ENCODE measurements at places on chromosomes 3 and 15.

- DNase-seq, result no peak
Observed at GRCh38 chr3:45939341-45939771, 3.9 kb upstream of the CXCR6 start.

GRCh38 chr15:45149060-45149459 is 19.3 kb downstream of the DUOX1 start:
- no peak for DNase-seq

- DNase-seq, result no peak
Observed at GRCh38 chr3:78659386-78659987, 1108.3 kb downstream of the ROBO1 start.

DNA sequence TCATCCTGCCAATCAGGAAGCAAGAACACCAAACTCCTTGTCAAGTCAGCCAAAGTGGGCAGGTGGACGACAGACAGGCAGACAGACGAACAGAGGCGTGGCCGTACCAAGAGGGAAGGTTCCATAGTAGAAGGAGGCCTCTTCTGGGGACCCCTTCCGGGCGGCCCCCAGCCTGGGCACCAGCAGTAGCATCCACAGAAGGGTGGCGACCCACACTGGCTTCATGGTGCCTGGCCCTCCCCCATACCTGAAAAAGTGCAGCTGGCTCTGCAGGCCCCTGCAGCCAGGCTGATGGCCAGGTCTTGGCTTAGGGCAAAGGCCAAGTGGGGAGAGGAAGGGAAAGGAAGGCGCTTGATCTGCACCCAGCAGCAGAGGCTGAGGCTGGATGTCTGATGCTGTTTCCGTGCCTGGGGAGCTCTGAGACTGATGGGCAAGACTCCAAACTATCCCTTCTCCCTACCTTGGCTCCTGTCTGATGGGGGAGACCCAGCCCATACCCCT is 607 bp downstream of the LCTL start:
- no peak for DNase-seq

DNA sequence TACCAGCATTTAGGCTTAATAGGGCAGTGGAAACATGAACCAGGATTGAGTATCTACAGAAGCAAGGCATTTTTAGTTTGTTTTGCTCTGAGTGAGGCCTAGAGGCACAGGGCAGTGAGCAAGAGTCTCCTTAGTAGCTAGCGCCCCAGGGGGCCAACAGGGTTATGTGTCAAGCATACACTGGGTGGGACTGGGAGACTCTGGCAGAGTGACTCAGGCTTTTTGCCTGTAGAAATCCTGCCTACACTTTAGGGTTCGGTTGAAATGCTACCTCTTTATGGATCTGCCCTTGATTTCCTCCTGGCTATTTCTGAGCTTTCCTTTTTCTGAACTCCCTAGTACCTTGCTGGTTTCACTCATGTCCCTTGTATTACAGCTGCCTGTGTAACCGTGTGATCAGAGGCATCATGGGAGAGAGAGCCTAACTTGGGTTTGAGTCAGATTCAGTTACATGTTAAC is 72.2 kb downstream of the TOP2B start:
- no peak for DNase-seq

DNA sequence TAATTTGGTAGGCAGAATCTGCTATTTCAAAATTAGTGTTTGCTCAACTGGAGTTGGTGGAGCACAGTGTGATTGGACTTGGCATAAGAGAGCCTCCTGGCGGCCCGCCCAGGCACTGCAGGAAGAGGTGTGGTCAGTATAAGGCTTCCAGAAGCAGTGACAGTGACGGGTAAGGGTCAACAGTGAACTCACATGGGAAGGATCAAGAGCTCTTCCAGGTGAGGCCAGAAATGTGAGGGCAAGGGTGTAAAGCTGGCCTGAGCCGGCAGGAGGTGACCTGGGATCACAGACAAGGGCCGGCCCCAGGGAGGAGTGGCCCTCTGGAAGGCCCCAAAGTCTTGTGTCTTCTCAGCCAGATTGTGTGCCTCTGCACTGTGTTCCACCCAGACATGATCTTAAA is 93.2 kb upstream of the RNF7 start:
- DNase-seq, result no peak

- no peak for DNase-seq
Observed at GRCh38 chr3:51398595-51399310, 7.7 kb downstream of the RBM15B start.

DNA sequence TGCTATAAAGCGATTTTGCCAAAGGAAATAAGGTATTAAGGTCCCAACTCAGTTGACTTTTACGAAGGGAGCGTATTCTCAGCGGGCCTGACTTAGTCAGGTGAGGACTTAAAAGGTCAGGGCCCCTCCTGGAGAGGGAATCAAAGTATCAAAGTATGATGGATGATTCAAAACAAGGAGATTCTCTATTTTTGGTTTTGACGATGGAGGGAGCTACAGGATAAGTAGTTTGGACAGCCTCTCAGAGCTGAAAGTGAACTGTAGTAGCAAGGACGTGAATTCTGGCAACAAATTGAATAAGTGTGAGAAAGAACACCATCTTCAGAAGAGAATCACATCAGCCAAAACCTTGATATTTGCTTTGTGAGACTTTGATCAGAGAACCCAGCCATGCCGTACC is 1186.5 kb downstream of the SI start:
- DNase-seq, result no peak

DNA sequence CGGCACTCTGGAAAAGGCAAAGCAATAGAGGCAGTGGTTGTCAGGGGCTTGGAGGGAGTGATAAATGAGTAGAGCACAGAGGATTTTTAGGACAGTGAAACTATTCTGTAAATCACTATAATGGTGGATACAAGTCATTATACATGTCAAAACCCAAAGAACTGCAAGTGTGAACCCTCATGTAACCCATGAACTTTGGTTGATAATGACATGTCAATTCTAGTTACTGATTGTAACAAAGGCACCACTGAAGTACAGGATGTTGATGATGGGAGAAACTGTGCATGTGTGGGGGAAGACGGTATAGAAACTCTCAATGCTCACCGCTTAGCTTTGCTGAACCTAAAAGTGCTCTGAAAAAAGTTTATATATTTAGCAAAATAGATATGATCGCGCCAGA is 36.0 kb downstream of the BTLA start:
- no peak for DNase-seq

DNA sequence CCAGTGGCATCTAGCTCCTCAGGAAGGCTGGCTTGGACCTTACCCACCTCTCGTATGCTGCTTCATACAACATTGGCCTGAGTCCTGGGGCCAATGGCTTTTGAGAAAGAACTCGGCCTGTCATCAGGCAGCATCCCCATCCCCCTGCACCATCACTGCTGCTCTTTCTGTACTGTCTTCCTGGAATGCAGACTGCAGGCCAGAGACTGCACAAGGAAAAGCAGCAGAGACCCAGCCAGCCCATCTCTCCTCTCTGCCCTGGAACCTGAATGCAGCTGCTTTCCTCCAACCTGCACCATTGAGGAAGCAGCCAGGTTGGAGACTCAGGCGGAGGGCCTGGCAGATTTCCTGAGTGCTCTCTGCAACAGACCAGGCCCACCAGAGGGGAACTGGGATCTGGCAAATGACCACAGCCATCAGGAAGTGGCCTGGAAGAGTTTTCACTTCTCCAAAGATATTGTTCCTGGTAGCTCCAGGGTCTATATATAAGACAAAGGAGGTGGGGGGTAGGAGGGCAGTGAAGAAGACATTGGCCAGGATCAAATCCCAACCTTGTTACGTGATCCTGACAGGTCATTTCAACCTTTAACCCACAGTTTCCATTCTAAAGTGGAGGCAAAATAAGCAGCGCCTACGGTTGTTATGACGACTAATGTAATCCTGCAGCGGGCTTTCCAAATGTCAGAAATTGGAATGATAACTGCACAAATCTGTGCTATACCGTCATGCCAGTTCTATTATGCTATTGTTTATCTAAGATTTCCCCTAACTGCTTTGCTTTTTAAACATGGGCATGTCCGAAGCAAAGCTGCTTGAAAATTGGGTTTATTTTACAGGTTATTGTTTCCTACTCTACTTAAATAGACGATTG is 24.4 kb upstream of the RAB7A start:
- no peak for DNase-seq

DNA sequence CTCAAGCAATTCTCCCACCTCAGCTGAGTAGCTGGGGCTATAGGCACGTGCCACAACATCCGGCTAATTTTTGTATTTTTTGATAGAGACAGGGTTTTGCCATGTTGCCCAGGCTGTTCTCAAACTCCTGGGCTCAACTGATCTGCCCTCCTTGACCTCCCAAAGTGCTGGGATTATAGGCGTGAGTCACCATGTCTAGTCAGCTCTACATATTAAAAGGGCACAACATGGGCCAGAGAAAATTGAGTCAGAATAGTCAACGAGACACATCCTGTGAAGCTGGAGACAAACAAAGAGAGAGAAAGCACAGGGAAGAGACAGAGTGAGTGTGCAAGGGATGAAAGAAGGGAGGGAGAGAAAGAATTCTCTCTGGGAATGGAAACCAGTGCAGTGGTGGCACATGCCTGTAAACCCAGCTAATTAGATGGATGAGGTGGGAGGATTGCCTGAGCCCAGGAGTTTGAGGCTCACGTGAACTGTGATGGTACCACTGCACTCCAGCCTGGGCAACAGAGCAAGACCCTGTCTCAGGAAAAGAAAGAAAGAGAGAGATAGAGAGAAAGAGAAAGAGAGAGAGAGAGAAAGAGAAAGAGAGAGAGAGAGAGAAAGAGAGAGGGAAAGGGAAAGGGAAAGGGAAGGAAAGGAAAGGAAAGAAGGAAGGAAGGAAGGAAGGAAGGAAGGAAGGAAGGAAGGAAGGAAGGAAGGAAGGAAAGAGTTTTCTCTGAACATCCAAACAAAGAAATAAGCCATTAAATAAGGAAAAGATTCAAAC is 107.2 kb upstream of the SLC25A36 start:
- no peak for DNase-seq

GRCh38 chr3:110066206-110066605 is 728.9 kb upstream of the DPPA4 start:
- no peak for DNase-seq

GRCh38 chr3:137852391-137852830 is 88.3 kb downstream of the SOX14 start:
- no peak for DNase-seq

DNA sequence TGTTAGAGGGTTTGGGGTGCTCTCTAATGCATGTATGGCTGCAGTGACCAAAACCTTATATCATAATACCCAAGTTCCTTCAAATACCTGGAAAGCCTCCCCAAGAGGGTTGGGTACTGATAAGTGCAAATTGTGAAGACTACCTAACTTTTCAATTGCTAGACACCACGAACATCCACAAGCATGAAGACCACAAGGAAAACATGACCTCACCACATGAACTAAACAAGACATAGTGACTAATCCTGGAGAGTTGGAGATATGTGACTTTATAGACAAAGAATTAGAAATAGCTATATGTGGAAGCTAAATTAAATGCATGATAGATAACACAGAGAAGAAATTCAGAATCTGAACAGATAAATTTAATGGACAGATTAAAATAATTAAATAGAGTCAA is 23.9 kb upstream of the AADACL2 start:
- no peak for DNase-seq

GRCh38 chr3:134846911-134847317 is 51.9 kb downstream of the EPHB1 start:
- no peak for DNase-seq

DNA sequence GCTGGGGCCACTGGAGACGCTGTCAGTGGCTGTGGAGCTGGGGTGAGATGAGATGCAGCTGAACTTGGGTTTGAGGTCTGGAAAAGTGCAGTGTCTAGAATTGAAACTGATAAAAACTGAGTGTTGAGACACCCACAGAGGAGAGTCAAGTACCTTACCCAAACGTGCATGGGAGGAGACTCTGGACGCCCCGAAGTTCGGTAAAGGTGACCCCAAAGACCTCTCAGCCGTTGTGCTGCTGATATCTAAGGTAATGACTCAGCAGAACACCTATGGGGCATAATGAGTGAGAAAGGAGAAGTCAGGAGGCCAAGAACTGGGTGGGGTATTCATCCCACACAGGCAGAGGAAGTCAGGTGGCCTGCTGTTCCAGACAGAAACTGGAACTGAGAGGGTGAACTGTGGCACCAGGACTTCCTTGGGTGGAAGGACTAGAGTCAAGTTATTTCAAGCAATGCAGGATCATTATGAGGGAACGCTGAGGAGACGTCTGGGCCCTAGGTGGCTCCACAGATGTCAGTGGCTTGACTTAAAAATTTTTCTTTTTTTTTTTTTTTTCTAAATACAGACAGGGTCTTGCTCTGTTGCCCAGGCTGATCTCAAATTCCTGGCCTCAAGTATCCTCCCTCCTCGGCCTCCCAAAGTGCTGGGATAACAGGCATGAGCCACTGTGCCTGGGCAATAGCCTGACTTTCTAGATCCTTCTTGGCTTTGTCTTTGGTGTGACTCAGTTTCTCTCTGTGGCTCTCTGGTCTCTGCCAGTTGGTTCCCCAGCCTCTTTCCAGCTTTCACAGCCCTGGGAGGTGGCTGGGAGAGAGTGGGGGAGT is 67.6 kb upstream of the GCNT3 start:
- DNase-seq, result no peak

- no peak for DNase-seq
Observed at GRCh38 chr3:11385891-11386290, 113.7 kb downstream of the ATG7 start.

GRCh38 chr3:186330772-186331460 is 31.1 kb downstream of the DGKG start:
- no peak for DNase-seq

GRCh38 chr3:144128108-144128892 is 156.7 kb downstream of the DIPK2A start:
- DNase-seq, result peak; percentile 51

DNA sequence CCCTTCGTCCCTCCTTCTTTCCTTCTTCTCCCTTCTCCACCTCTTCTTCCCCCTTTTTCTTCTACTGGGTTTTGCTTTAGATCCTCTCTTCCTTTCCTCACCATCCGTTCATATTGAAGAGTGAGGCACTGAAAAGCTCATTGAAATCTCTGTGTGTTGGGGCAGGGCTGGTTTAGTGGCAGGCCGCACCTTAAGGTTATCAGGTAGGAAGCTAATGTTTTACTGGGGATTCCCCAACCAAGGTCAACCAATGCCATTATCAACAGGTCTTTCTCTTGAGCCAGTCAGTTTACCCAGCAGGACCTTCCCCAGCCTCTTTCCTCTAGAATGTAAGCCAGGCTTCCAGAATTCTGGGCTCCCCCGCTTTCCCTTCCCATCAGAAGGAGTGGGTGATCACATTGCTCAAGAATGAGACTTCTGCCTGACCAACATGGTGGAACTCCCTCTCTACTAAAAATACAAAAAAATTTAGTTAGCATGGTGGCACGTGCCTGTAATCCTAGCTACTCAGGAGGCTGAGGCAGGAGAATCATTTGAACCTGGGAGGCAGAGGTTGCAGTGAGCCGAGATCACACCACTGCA is 11.5 kb upstream of the VPS8 start:
- no peak for DNase-seq

All from NCI-H1105 (cell line).